ENCODE measurements at places on chromosomes 11 and 22.

DNA sequence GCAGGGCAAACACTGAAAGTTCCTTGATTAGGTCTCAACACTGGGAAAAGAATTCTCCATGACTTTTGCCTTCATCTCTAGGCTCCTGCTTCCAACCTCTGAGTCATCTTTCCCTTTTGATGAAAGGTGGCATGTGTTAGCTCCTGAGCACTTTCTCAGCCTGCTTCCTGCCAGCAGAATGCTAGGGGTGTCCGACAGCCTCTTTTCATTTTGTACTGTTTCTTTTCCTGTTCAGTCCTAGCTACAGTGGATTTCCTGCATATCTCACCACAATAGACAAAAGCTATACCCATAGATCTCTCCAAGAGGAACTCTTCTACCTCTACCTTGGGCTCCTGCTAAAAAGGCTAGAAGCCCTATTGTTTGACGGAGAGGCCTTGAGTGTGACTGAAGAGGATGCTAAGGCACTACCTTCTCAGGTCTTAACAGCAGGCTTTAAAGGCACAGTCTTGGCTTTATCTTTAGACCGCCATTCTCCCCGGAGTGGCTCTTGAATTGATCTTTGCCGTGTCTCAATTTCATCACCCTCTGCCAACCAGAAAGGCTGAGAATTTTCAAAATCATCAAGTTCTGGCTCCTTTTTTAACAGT is 145.5 kb downstream of the RBFOX2 start:
- DNase-seq: peak; percentile 60

GRCh38 chr11:719214-720016 is 13.4 kb downstream of the EPS8L2 start:
- no peak for DNase-seq

GRCh38 chr22:42438293-42438650 is 6.1 kb upstream of the NFAM1 start:
- no peak for DNase-seq

- DNase-seq: no peak
Observed at GRCh38 chr11:30853439-30853838, 267.3 kb upstream of the MPPED2 start.

DNA sequence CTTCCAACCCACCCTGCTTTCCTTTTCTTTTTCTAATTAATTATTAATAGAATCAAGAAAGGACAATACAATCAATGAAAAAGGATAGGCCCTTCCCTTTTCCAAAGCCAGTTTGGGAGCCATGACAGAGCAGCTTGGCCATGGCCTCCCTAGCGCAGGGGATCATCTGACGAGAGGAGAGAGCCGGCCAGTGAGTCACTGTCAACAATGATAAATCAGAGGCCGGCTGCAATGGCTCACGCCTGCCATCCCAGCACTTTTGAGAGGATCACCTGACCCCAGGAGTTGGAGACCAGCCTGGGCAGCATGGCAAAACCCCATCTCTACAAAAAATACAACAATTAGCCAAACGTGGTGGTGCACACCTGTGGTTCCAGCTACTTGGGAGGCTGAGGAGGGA is 27.5 kb upstream of the KRTAP5-7 start:
- no peak for DNase-seq

DNA sequence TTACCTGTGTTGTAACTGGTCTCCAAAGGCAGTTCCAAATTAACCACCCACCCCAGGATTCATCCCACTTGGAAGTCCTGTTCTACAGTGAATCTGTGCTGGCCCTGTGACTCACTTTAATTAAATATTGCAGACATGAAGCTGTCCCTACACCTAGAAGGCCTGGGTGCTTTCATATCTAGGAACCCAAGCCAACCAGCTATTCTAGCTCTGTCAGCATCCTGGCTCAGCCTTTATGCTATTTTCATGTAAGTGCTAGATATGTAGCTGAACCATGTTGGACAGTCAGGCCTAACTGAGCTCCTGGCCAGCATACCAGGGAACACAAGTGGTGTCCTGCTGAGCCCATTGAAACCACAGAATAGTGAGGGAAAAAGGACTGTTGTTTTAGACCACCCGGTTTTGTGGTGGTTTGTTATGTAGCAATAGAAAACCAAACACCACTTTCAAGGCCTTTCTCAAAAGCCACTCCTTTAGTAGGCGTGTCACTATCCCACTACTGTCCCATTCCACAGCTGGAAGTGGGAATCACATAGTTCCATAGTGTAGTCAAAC is 30.3 kb downstream of the CNTF start:
- no peak for DNase-seq

DNA sequence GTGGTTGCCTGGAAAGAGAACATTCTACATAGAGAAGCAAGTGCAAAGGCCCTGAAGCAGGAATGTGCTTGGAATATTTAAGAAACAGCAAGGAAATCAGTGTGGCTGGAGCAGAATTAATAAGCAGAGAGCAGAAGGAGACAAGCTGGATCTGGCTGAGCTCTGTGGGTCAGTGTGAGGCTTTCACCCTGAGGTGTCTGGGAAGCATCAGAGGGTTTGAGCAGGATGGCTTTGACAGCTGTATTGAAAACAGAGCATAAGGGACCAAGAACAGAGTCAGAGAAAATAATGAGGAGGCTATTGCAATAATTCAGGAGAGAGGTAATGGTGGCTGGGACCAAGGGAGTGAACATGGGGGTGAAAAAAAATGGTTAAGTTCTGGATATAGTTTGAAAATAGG is 199.6 kb downstream of the NXPE2 start:
- no peak for DNase-seq

- no peak for DNase-seq
Observed at GRCh38 chr11:2315395-2316168, 13.8 kb downstream of the TSPAN32 start.

GRCh38 chr11:36316049-36316448 is 20.0 kb downstream of the PRR5L start:
- no peak for DNase-seq

GRCh38 chr22:22855617-22856308 is 31.9 kb upstream of the IGLL5 start:
- DNase-seq: peak; percentile 10

- no peak for DNase-seq
Observed at GRCh38 chr11:20376162-20376730, 11.3 kb upstream of the PRMT3 start.

DNA sequence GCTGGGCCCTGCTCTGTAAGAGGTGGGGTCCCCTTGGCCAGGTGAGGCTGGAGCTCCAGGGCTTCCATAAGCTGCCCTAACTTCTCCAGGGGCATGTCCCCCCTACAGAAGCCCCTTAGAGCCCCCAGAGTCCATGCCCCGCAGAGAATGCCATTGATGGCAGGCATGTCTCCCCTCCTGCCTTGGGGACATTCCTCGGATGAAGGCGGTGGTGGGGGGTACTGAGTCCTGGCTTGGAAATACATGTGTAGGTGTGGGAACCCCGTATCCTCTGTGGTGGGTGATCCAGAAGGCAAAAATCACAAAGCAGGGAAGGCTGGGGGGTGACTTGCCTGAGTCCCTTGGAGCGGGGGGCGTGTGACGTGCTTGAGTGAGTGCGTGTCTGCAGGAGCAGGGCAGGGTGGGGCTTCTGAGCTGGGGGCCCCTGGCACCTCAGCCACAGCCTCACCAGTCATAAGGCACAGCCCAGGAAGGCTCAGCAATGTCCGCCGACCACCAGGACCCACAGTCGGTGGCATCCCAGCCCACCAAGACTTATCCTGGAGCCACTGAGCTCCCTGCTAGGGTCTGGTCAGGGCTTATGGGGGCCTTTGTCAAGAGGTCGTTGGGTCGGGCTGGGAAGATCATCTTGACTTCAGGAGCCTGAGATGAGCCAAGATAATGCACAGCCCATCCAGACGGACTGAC is 69.8 kb upstream of the KCNQ1OT1 start:
- no peak for DNase-seq

DNA sequence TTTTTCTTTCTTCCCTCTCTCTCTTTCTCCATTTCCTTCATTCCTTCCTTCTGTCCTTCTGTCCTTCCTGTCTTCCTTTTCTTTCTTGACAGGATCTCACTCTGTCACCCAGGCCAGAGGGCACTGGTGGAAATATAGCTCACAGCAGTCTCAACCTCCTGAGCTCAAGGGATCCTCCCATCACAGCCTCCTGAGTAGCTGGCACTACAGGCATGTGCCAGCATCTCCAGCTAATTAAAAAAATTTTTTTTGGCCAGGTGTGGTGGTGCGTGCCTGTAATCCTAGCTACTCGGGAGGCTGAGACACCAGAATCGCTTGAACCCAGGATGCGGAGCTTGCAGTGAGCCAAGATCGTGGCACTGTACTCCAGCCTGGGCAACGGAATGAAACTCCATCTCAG is 4.8 kb upstream of the DUSP8 start:
- DNase-seq: no peak

- DNase-seq: peak; percentile 66
Observed at GRCh38 chr11:67372993-67373647, at the start of gene CLCF1. TSS of gene CLCF1 (minus strand) at chr11:67373598. CDS start at chr11:67373539, 59 bp downstream.

DNA sequence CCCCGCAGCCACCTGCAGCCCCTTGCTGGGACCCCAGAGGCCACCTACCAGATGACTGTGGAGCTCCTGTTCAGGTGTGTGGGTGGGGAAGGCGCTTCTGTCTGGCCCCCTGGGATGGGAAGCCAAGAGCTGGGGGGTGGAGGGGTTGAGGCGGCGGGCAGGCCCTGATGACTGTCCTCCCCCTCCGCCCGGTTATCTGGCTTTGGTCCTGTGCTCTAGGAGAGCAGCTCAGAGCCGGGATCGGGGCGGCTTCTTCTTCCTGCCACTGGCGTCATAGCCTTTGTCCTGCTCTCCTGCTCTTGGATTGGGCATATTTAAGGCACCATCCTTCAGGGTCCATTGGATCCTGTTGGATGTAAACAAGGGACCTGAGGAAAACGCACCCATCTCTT is 38.4 kb downstream of the TPCN2 start:
- no peak for DNase-seq

- DNase-seq: no peak
Observed at GRCh38 chr11:95676308-95676707, 113.3 kb downstream of the FAM76B start.

GRCh38 chr11:38543986-38544385 is 1946.0 kb upstream of the RAG2 start:
- peak; percentile 34 for DNase-seq

DNA sequence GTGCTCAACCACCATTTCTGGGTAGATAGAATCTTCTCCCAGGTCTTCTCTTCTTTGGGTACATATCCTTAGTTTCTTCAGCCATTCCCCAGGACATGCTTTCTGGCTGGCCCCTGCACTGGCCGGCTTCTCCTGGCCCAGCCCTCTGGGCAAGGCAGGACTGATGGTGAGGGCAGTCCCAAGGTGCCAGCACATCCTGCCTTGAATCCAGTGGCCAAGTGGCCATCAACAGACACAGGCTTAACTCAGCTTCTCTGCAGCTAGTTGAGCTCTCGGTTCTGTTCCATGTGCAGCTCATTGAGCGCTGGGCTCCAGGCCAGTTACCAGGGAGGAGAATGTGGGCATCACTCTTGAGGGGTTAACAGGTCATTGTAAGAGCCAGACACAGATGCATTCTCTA is 17.6 kb downstream of the SMIM38 start:
- DNase-seq: no peak

- DNase-seq: peak; percentile 60
Observed at GRCh38 chr11:128040603-128041002, 546.8 kb downstream of the ETS1 start.

DNA sequence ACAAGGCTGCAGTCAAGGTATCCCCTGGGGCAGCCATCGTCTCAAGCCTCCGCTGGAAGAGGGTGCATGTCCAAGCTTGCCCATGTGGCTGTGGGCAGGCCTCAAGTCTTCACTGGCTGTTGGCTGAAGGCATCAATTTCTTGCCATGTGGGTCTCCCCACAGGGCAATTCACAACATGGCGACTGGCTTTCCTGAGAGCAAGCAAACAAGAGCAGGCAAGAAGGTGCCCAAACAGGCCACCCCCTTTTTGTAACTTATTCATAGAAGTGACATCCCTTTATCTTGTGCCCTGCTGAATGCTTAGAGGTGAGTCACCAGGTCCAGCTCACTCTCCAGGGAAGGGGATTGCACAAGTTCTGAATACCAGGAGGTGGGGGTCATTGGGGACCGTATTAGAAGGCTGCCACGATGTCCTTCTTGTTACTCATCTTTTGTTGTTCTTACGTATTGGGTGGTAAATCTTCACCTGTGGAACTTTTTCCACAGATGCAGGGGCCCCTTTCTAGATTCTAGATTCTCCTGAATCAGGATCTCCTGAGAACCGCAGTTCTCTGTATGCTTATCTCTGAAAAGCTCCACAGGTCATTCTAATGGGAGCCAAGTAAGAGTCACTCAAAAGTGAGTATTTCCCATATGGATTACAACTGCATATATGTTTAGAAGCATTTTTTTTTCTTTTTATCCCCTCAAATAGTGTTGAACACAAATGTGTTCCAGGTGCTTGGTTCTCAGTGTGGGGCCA is 44.2 kb upstream of the MICAL2 start:
- peak; percentile 93 for DNase-seq

- DNase-seq: no peak
Observed at GRCh38 chr22:47597041-47597440, 834.6 kb downstream of the TBC1D22A start.

- no peak for DNase-seq
Observed at GRCh38 chr11:61702701-61703312, 22.6 kb downstream of the DAGLA start.

DNA sequence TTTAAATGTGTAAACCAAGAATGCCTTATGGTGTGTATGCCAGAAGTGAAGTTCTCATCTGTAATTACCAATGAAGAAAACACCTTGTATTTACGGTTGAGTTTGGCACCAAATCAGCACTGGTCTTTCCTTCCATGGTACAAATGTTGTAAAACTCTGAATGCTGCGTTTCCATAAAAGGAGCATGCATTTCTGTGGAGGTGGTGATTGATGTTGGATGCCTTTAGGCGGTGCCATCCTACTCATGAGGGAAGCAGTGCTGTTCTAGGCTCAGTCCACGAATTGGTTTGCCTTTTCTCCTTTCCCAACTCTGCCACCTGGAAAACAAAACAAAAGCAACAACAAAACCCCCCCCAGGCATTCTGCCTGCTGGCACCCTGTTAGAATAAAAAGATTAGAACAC is 124.4 kb downstream of the TEAD1 start:
- DNase-seq: no peak

DNA sequence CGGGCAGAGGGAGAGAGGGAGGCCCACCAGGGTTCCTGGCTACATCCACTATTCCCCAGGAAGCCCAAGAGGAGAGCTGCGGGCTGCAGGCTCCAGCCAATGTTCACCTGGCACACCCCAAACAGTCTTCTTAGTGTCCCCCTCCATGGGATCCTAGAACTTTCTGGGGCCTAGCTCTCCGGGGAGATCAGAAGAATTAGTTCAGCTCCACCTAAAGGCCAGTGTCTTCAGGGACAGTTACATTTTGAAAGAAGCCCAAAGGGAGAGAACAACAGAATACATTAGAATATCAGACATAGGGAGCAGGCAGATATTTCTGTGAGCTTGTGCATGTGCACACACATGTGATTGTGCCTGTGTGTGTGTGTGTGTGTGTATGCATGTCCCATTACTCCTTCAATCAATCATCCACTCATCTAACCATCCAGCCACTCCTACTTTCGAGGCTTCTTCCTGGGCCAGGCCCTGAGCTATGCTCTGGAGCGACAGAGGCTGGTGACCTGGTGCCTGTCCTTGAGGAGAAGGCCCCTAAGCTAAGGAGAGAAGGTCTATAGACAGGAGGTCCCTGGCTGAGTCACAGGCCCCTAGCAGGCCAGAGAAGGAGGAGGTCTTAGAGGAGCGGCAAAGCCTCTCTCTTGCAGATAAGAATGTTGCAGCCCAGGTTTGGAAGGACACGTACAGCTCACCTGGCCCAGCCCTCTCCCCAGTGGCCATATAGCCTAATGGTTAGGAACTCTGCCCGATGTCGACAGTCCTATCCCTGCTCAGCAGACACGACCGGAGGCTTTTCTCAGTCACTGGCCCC is 165.5 kb downstream of the DSCAML1 start:
- no peak for DNase-seq

- peak; percentile 70 for DNase-seq
Observed at GRCh38 chr11:12800032-12800671, 125.9 kb downstream of the TEAD1 start.

GRCh38 chr11:31680770-31681169 is 130.4 kb downstream of the PAX6 start:
- DNase-seq: no peak
